ENCODE measurements at places on chromosomes 3 and 15.
A peak's percentile ranks its signal among the peaks of the same experiment; 100 is the strongest.

DNA sequence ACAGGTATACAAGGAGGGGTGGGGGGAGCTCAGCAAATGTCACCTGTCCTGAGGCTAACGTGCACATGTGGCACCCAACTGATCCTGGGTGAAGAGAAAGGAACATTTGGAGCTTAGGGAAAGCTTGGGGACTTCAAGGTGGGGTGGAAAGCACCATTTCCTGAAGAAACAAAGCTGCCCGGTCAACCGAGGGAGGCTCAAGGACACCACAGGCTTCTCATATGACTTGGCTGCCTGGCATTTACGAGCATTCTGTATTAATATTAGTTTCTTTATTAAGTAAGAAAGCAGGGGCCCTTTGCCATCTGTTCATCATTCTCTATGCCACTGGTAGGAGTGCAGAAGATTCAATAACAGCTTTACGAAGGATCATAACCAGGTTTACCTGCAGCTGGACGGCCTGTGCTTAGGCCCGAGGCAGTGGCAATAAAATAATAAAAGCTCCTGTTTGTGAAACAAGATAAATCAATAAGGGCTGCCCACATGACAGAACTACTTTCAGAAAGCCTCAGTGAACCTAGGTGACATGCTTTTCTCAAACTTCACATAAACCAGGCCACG, 54.0 kb downstream of the ETV5 start:
- H3K4me1 ChIP-seq = no peaks in the 10 kb centered on the region
- no peak overlapping the region for H3K27ac ChIP-seq
- no peaks in the 10 kb centered on the region for H3K27me3 ChIP-seq
- DNase-seq = no peak
- no peaks in the 10 kb centered on the region for H3K36me3 ChIP-seq

GRCh38 chr15:41562784-41563198, 3.8 kb downstream of the TYRO3 start:
- H3K27me3 ChIP-seq = no peaks in the 10 kb centered on the region
- H3K4me1 ChIP-seq = peaks cover 12% of the 10 kb centered on the region
- no peak overlapping the region for H3K27ac ChIP-seq
- no peak overlapping the region for H3K4me3 ChIP-seq
- no peak for DNase-seq

DNA sequence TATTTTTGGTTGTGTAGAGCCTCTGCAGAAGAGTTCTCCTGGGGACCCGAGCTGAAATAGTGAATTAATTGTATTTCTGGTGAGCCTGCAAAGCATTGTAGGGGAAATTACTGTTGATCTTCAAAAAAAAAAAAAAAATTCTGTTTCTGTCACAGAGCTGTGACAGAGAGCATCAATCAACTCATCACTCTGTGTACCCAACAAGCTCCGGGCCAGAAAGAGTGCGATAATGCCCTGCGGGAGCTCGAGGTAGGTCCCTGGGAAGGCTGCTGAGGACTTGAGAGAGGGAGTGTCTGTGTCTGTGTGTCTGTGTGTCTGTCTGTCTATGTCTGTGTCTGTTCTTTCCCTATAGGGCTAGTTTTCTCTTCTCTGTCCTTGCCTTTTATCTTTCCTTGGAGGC, 294.4 kb upstream of the TPM1 start:
- H3K4me1 ChIP-seq = no peaks in the 10 kb centered on the region
- no peaks in the 10 kb centered on the region for H3K36me3 ChIP-seq
- no peak overlapping the region for H3K27ac ChIP-seq

DNA sequence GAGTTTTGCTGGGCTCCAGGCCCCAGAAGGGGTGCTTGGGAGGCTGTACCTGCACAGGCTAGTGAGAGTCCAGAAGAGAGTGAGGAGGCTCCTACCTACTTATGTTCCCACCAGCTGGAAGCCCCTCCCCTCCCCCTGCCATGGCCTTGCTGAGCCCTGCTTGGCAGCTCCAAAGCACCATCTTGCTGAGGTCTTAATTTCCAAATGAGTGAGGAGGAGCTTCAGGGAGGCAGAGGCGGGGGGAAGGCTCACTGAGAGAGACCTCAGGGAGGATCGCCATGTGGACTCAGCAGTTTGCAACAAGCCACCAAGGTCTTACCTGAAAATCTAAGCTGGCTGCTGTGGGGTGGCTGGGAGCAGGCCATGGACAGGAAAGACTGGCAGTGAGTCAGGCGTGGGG, 8.7 kb upstream of the CACNA2D2 start:
- DNase-seq = no peak
- no peaks in the 10 kb centered on the region for H3K4me1 ChIP-seq
- no peak overlapping the region for H3K4me3 ChIP-seq
- no peaks in the 10 kb centered on the region for H3K36me3 ChIP-seq
- no peaks in the 10 kb centered on the region for H3K27me3 ChIP-seq
- H3K27ac ChIP-seq = no peak overlapping the region

DNA sequence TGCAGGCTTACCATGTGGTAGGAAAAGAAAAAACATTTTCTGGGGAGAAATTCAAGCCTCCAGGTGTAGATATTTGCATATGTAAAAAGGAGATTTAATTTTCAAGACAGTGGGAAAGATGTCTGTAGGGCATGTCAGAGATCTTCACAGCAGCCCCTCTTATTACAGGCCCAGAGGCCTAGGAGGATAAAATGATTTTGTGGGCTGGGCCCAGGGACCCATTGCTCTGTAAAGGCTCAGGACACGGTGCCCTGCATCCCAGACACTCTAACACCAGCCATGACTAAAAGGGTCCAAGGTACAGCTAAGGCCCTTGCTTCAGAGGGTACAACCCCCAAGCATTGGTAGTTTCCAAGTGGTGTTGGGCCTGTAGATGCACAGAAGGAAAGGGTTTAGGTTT, 680.1 kb downstream of the IGSF11 start:
- no peaks in the 10 kb centered on the region for H3K4me1 ChIP-seq
- no peak overlapping the region for H3K27ac ChIP-seq
- no peaks in the 10 kb centered on the region for H3K27me3 ChIP-seq

DNA sequence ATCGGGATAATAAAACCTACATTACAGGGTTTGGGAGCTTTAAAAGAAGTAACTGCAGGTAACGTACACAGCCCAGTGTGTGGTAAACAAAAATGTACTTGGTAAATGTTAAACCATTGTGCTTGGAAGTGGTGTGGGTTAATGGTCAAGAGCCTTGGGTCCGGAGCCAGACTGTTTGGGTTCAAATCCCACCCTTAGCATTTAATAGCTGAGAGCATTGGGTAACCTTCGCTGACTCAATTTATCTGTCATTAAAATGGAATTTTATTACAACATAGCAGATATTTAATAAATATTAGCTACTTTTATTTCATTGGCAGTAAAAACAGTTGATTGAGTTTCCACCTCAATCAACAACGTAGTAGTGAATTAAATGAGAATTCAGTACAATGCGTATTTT, 1.5 kb downstream of the FSTL1 start:
- no peaks in the 10 kb centered on the region for H3K36me3 ChIP-seq
- no peak for DNase-seq
- no peaks in the 10 kb centered on the region for H3K4me1 ChIP-seq
- H3K27ac ChIP-seq = no peak overlapping the region
- peaks cover 16% of the 10 kb centered on the region for H3K27me3 ChIP-seq

- H3K36me3 ChIP-seq = no peaks in the 10 kb centered on the region
- no peak overlapping the region for H3K27ac ChIP-seq
Measured at GRCh38 chr15:70559265-70560239, 203.8 kb downstream of the UACA start.

DNA sequence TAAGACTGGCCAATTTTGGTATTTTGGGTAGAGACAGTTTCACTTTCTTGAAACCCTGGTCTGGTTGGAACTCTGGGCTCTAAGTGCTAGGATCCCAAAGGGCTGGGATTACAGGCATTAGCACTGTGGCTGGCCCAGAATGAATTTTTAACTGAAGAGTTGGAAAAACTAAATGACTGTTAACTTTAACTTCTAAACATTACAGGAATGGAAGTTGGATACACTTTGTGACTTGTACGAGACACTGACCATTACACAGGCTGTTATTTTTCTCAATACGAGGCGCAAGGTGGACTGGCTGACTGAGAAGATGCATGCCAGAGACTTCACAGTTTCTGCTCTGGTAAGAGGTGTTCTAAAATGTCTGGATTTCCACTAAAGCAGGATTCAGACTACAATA, 3.5 kb downstream of the EIF4A2 start:
- peaks cover 29% of the 10 kb centered on the region for H3K4me1 ChIP-seq
- peak overlapping the region; percentile 28 for H3K27ac ChIP-seq
- H3K4me3 ChIP-seq = no peak overlapping the region
- no peak for DNase-seq
- H3K36me3 ChIP-seq = peaks cover 58% of the 10 kb centered on the region

- H3K27ac ChIP-seq = no peak overlapping the region
- no peaks in the 10 kb centered on the region for H3K36me3 ChIP-seq
- H3K27me3 ChIP-seq = no peaks in the 10 kb centered on the region
- DNase-seq = no peak
- no peak overlapping the region for H3K4me3 ChIP-seq
Measured at GRCh38 chr15:27989427-27989826, 109.7 kb downstream of the OCA2 start.

- no peaks in the 10 kb centered on the region for H3K4me1 ChIP-seq
- peak; percentile 30 for DNase-seq
- H3K36me3 ChIP-seq = no peaks in the 10 kb centered on the region
Measured at GRCh38 chr3:32510075-32510724, 7.5 kb upstream of the CMTM6 start.

DNA sequence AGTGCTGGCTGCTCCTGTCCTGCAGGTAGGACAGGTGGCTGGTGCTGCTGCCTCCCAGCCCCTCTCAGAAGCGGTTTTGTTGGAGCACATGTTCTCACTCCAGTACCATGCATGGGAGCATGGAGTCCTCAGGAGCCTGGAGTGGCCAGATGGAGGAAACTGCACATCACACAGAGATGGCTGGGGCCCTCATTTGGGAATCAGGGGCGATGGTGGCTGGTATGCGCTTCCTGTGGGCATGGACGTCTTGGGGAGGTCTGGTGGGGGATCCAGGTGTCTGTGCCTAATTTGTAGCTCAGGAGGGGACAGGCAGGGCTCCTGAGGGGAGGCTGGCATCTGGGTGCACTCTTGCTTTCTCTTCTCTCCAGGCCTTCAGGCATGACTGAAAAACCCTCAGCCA, 168.2 kb downstream of the KLF13 start:
- H3K27me3 ChIP-seq = no peaks in the 10 kb centered on the region
